GM12891 (cell line): ENCODE measurements at places on chromosomes 2 and 18.

- no peak for DNase-seq
Measured at GRCh38 chr2:137957033-137957432, 7.2 kb upstream of the HNMT start.

DNA sequence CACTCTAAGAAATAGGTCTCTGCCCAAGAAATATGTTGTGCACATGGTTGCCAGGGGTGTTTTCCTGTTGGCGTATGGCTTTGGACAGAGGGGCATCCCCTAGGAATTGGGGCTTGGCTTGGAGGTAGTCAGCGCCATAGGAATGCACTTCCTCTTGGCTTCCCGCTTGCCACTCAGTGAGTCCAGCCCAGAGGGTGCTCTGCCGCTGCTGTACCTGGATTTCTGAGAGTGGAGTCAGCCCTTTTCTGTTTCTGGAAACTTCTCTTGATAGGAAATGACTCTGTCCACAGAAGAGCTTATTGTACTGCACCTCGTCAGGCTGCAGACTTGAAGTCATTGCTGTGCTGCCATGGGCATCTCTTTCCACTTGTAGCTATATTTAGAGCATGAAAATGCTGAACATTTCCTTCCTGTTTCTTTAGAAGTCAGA lies 116.7 kb upstream of the MGAT5 start:
- no peak for DNase-seq

- DNase-seq: no peak
Measured at GRCh38 chr2:41935825-41936224, 112.0 kb upstream of the PKDCC start.

DNA sequence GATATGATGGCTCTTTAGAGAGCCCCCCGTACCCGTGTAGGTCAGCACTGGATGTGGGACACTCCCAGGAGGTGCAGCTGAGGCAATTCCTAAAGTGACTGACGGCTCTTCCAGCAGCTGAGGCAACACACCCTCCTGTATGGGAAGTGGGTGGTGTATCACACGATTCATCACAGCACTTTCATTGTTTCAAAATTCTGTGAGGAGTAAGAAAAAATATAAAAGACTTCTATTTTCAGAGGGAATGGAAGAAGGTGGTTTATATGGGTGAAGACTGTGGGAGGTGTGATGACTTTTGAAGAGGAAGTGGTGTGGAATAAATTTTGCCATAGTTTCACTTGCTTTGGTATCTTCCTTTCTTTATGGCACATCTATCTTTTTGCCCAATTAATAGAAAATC lies 22.3 kb downstream of the QPCT start:
- no peak for DNase-seq

DNA sequence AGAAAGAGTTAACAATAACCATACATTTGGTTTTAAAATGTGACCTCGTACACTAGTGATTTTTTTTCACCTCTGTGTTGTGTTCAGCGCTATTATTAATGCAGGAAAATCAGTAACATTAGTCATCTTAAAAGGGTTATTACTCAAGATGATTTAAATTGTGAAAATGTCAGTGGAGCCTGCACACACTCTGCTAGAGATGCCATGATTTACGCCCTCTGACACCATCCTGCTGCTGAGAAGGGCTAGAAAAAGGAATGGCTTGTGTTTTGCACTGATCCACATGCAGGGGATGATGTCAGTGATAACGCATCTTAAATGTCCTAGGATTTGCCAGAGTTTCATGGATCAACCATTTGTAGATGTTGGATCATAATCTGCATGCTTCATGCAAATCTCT lies 121.3 kb upstream of the BOD1L2 start:
- DNase-seq: no peak

DNA sequence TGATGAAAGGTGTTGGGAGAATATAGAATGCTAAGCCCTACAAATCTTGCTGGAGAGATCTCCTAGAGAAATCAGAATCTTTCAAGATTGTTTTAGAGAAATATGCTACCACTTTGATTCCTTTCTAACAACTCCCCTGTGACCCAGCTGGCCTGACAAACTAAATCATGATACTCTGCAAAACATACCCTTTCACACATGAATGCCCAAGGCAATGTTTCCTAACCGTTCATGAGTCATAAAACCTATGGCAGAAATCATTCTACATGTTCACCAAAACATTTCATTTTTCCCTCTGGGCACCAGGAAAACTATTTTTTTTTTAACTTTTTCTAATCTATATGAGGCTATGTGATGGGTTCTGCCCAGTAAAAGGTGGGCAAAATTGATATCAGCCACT lies 77.8 kb upstream of the SETBP1 start:
- DNase-seq: no peak

- DNase-seq: no peak
Measured at GRCh38 chr2:105779394-105779793, 34.7 kb downstream of the NCK2 start.

GRCh38 chr2:170024721-170025120 lies 153.2 kb upstream of the MYO3B start:
- DNase-seq: no peak
